ENCODE measurements at places on chromosomes 12 and 14.

- DNase-seq: no peak
Observed at GRCh38 chr12:114166362-114166761, 200.2 kb upstream of the RBM19 start.

DNA sequence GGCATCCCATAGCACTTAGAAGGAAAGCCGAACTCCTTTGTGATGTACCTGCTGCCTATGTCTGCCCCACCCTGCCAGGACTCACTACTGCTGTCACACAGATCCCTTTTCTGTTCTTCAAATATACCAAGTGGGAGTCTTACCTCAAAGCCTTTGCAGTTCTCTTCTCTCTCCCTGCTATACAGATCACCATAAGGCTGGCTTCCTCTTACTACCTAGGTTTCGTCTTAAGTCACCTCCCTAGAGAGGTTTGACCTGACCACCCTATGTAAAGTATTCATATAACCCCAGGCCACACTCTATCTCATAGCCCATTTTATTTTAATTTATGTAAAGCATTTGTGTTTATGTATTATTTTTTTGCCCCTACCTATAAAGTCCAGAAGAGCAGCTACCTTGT is 117.6 kb downstream of the CRADD start:
- no peak for DNase-seq

- DNase-seq: no peak
Observed at GRCh38 chr14:96148631-96149030, 56.0 kb upstream of the BDKRB2 start.

- DNase-seq: no peak
Observed at GRCh38 chr14:79021766-79022165, 851.6 kb downstream of the NRXN3 start.

- peak; percentile 28 for DNase-seq
Observed at GRCh38 chr14:91509083-91509877, 830 bp downstream of the PPP4R3A start.

DNA sequence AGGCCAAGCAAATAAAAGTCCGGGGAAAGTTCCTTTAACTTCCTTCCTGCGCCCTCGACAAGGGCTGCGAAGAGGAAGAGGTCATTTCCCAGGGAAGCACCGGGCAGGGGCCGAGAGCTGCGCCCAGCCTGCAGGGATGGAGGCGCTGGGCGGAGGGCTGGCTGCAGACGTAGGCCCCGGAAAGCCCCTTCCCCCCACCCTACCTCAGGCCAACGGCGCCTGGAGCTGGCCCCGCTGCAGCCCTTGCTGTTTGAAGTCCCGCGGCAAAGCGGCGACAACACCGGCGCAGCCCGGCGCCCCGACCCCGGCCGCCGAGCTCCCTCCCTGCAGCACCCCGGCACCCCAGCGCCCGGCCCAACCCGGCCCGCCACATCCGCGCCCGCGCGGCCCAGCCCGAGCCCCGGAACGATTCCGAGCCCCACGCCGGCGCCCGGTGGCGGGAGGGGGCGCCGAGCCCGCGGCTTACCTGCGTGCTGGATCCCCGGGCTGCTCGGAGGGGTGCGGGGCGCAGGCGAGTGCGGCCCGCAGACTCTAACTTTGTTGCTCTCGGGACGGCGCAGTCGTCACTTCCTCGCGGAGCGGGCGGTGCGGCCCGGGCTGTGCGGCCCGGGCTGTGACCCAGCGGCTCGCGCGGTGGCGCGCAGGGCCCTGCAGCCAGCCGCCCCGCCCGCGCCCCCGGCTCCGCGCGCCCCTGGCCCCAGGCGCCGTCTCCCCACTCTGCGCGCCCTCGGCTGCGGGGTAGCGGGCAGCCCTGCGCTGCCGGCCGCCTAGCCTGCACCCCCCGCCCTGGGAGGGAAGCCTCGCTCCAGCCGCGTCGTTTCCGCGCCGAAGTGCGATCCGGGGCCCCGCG is 64.8 kb upstream of the PTGR2 start:
- DNase-seq: peak; percentile 26

DNA sequence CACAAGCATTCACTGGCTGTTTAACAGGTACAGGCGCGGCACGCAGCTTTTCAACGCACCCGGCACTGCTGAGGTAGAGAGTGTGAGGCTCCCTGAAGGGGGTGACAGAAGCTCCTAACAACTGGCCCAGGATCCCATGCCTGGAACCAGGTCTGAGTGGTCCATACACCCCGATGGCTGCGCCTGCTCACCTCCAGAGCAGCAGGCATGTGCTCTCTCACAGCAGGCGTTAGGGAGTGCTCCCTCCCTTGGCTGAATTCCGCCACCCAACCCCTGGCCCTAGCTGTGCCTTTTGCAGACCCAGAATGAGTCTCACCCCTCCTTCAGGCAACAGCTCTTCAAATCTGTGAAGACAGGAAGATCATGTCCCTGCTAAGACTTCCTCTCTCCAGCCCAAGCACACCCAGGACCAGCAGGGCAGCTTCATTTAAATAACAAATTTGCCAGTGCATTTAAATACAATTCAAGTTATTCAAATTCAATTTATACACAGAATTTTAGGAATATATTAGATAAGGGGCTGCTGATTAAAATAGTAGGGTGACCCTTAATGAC is 86.0 kb downstream of the SETD3 start:
- no peak for DNase-seq

DNA sequence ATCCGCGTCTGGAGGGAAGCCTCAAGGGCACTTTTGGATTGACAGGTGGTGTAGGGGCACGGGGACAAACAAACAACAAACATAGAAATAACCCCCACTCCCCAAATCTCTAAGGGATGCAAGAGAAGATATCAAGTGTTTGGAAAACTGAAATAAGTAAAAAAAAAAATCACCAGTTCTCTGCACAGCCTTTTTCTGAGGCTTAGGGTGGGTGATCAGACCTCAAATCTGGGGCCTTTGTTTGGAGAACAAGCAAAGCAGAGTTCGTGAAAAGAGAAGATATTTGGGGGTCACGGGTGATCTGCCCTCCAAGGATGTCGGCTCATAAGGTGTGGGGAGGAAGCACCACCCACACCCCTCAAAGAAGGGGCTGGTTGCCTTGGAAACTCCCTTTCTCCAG is 10.7 kb downstream of the TBX5 start:
- DNase-seq: no peak

- no peak for DNase-seq
Observed at GRCh38 chr12:27426743-27427487, 19.6 kb upstream of the SMCO2 start.

- no peak for DNase-seq
Observed at GRCh38 chr12:52455821-52456220, 3.9 kb upstream of the KRT6B start.

GRCh38 chr14:78028471-78028870 is 141.7 kb upstream of the NRXN3 start:
- no peak for DNase-seq

GRCh38 chr14:77208291-77208978 is 26.8 kb downstream of the TMEM63C start:
- DNase-seq: peak; percentile 18

DNA sequence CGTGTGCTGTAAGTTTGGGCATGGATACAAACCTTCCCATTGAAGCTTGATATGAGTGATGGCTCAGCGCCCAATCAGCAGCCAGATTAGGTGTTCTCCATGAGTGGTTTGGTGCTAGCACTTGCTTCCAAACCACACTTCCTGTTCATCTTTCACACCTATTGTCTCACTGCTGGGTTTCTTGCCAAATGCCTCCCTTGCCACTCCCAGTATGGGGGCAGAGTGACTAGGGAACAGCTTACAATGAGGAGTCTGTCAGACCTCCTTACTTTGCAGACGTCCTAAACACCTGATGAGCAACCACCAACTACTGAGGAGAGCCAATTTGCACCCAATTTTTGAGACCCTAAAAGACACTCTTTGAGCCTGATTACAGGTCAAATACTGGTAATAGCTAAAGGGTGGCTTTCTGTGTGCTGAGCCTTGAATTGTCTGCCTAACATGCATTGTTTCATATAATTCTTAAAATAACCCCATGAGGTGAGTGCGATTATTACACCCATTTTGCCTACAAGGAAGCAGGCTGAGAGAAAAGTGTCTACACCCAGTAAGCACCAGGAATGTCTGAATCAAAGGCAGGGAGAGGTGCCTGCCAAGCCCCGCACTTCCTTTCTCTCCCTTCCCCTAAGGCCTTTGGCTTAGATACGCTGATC is 48.4 kb upstream of the FOS start:
- peak; percentile 12 for DNase-seq

- no peak for DNase-seq
Observed at GRCh38 chr14:92501891-92502351, 11.7 kb upstream of the RIN3 start.

DNA sequence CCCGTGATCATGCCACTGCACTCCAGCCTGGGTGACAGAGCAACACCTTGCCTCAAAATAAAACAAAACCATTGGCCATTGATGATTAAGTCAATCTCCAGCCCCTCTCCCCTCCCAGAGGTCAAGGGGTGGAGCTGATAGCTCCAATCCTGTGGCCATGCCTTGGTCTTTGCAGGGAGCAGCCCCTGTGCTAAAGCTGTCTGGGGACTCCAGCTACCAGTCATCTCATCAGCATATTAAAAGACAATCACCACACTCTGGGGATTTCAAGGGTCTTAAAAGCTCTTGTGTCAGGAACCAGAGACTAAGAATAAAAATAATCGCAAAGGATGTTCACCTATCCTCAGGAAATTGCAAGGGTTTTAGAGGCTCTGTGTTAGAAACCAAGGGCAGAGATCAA is 30.6 kb downstream of the HCAR2 start:
- no peak for DNase-seq

- no peak for DNase-seq
Observed at GRCh38 chr12:100105661-100106060, 37.0 kb downstream of the BLTP3B start.

DNA sequence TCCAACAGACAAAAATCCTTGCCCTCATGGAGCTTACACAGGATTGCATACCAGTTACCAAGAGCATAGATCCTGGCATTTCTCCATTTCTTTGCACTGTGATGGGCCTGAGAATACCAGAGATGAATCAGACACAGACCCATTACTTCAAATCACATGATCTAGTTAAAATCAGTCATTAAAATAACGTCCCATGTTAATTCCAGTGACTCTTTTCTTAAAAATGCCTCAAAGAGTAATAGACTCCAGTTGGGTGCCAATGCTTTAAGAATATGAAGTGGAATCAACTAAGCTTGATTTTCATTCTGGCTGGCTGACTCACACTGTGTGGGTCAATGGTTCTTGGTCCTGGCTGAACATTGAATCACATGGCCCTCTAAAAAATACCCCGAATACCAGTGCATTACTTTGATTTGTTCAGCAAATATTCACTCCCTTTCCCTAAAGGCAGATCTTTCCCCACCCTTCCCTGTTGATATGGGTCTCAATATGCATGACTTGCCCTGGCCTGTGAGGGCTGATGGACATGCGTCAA is 11.0 kb downstream of the ASB2 start:
- DNase-seq: no peak

- no peak for DNase-seq
Observed at GRCh38 chr12:70070494-70071007, 172.7 kb upstream of the CNOT2 start.

DNA sequence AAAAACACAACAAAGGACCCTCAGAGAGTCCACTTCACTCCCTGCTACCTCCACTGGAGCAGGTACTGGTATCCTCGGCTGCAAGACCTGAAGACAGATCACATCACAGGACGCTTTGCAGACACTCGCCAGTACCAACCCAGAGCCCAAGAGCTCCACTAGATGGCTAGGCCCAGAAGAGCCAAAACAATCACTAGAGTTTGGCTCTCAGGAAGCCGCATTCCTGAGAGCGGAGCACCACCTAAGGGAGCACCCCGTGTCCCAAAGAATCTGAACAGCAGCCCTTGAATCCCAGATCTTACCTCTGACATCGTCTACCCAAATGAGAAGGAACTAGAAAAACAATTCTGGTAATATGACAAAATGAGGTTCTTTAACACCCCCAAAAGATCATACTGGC is 399.8 kb downstream of the RAD51B start:
- no peak for DNase-seq

- DNase-seq: no peak
Observed at GRCh38 chr14:49905989-49906388, 13.1 kb downstream of the ARF6 start.

GRCh38 chr14:50417853-50418252 is 21.2 kb upstream of the CDKL1 start:
- DNase-seq: no peak

DNA sequence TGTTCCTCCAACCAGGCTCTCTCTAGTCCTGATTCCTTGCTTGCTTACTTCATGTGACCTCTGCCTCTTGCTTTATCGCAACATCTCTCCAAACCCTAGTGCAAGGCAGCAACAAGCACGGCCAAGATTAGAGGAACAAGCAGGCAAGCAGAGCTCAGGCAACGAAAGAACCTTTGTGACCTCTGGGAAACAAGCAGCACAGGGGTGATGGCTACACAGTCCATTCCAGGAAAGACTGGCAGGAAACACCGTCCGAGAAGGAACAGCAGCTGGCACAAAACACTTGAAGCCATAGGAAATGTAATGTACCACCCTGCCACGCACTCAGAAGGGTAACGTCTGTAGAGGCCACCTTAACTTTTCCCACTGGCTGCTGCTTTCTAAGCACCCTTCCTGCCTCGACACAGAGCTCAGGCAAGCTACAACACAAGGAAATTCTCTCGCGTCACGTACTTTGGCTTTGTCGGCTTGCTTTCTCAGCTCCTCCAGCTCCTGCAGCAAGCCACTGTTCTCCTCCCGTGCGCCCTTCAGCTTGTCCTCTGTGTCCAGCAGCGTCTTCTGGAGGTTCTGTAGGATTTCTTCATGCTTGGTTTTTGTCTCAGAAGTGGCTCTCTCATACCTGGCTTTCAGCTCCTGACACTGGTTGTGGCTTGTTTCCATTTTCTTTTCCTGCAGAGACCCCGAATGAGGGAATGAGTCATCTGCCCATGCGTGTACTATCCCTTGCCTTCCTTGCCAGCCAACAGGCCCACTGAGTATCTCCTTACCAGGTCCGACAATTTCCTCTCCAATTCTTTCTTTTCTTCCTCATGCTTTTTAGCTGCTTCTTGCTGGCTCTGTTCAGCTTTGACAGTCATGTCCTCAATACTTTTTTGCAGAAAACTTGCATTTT is 61.4 kb upstream of the VPS33A start:
- DNase-seq: no peak

DNA sequence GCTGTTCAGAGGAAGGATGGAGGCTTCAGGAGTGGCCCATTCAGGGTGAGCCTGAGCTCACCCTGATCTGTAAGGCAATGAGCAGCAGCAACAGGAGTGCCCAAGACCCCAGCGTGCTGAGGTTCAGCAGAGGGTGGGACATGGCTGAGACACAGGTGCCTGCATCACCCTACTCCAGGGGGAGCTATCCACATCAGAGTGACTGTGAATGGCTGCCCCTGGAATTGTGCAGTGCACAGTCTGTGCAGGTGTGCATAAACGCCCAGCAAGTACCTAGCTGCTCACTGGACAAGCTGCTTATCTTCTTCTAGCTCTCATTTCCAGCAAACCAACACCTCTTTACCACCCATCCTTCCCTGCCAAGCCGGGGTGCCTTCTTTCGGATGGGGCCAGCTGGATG is 140.6 kb upstream of the PRMT8 start:
- DNase-seq: no peak

GRCh38 chr12:40212566-40212965 is 12.2 kb upstream of the LRRK2 start:
- no peak for DNase-seq

- no peak for DNase-seq
Observed at GRCh38 chr14:104799244-104800014, 1.5 kb upstream of the ZBTB42 start.

GRCh38 chr12:19945559-19946435 is 422.5 kb upstream of the PDE3A start:
- no peak for DNase-seq
